ENCODE measurements at places on chromosomes 6 and 20.

DNA sequence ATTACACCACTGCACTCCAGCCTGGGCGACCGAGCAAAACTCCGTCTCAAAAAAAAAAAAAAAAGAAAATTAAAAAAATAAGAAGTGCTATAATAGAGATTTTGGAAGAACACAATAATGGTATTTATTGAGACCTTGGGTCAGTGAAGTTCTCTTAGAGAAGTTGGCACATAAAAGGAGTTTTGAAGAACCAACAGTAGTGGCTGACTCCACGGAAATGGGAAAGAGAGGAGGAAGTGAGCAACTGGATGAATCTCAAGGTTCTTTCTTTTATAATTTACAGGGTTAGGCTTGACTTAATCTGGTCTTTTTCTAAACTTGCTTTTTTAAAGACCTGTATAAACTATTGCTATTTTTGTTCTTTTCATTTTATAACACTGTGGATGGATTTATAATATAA lies 52.8 kb downstream of the TOMM6 start:
- DNase-seq: no peak

- no peak for DNase-seq
Measured at GRCh38 chr6:108982154-108983113, 112.2 kb downstream of the SESN1 start.

GRCh38 chr6:2558098-2558680 lies 192.5 kb downstream of the MYLK4 start:
- no peak for DNase-seq

GRCh38 chr6:20692023-20692422 lies 157.8 kb downstream of the CDKAL1 start:
- DNase-seq: no peak

DNA sequence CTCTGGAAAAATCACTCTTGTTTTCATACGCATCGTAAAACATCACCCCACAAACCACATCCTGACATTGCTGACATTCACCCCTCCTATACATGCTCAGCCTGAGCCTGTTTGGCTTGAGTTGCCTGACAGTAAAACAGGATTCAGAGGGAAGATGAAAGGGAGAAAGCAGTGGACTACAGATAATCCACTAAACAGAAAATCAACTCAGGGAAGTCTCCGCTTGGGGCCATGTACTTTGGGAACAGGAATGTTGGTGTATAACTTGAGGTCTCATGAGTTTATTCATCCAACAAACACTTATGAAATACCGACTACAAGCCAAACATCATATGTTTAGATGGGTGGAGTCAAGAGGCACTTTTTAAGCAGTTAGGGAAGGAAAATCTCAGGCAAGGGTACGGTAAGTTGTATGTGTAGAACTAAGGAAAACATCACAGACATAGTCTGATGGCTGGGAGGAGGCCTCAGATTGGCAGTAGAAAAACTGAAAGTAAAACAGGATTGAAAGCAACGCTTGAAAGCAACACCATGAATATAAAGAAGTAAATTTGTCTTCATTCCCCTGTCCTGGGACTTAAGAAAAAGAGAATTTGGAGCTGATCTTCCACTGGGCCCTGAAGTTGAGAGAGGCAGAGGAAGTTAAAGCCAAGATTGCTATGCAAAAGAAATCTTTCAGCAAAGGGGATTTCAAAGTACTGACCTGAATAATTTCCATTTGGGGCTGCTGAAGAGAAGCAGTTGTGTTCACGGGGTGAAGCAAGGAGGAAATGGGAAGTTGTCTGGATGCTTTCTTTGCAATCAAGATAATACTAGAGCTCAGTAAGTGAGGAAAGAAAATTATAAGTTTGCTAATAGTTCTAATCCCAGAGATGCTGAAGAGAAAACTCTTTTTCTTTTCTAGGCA lies 28.8 kb downstream of the PDE7B start:
- peak; percentile 55 for DNase-seq

- no peak for DNase-seq
Measured at GRCh38 chr6:148495029-148495428, 152.4 kb downstream of the SASH1 start.

GRCh38 chr6:90008908-90009501 lies 114.7 kb downstream of the GJA10 start:
- no peak for DNase-seq

- no peak for DNase-seq
Measured at GRCh38 chr6:127868338-127868737, 32.5 kb downstream of the THEMIS start.

DNA sequence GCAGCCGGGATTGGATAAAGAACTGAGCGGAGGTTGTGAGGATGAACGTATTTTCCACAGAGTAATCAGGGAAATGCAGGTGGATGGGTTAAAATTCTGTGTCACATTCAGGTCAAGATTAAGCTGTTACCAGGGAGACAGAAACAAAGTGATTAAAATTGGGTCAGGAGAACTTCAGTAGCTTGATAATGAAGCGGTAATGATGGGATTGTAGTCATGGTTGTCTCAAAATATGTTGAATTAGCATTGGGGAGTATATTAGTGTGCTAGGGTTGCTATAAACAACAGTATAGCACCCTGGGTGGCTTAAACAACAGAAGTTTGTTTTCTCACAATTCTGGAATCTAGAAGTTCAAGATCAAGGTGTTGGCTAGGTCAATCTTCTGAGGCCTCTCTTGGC lies 155.5 kb downstream of the GJA1 start:
- DNase-seq: no peak

DNA sequence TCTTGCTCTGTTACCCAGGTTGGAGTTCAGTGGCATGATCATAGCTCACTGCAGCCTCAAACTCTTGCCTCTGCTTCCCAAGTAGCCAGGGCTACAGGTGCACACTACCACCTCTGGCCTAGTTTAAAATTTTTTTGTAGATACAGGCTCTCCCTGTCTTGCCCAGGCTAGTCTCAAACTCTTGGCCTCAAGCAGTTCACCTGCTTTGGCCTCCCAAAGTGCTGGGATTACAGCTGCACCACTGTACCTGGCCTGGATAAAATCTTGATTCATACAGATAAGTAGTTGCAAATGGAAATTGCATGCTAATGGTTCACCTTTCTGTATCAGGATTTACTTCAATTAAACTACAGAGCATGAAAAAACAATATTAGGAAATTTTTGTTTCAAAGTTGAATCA lies 4.2 kb downstream of the CD2AP start:
- no peak for DNase-seq

DNA sequence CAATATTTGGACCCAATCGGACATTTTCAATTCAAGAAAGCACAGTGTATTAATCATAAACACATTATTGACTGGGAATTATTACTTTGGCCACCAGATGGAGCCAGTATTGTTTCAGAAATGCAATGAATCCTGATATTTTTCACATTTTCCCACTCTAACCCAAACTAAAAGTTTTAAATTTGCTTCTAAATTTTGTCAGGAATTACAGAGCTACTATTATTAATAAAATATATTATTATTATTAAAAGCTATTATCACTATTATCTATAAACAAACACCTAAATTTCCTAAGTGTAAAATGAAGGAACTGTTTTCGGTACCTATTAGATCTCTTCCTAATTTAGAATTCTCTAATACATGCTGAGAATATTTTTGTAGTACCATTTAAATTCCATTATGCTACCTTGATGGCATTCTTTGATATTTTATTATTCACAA lies 245.3 kb downstream of the OGFRL1 start:
- DNase-seq: no peak

GRCh38 chr6:12014027-12014872 lies 2.1 kb downstream of the HIVEP1 start:
- no peak for DNase-seq

GRCh38 chr6:13427801-13428582 lies 59.4 kb downstream of the GFOD1 start:
- peak; percentile 66 for DNase-seq

- DNase-seq: no peak
Measured at GRCh38 chr6:95847061-95847460, 168.7 kb upstream of the FUT9 start.

- DNase-seq: no peak
Measured at GRCh38 chr20:426566-426965, 18.5 kb downstream of the RBCK1 start.

- no peak for DNase-seq
Measured at GRCh38 chr6:137099689-137100403, 55.1 kb upstream of the IL20RA start.

- no peak for DNase-seq
Measured at GRCh38 chr6:138044458-138044857, 62.8 kb downstream of the PERP start.

- no peak for DNase-seq
Measured at GRCh38 chr6:155980014-155980767, 524.6 kb upstream of the NOX3 start.

DNA sequence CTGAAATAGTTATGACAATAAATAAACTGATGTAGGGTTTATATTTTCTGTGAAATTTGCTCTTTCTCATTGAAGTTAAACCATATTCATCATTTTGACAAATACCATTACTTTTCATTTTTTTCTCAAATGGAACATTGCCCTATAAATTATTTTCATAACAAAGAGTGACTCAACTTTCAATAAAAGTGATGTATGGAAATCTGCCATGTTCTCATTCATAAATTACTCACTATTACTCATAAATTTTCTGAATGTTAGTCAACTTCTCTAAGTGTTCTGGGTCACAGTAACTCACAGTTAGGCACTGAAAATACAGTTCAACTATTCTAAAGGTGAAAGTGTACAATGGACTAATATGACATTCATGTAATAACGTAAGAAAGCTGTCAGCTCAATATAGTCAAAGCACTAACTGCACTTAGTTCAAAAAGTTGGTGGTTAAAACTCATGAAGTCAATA lies 19.0 kb upstream of the STX11 start:
- no peak for DNase-seq

DNA sequence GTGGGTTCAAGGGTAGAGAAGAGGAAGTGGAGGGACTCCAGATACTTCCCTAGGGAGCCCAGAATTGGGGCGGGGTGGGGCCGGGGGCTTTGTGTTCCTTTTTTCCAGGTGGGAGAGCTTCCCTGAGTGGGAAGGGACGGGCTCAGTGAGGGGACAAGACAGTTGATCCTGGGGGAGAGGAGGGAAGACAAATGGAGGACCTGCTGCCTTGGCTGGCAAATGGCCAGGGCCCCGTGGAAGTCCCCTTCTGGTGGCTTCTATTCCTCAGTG lies 2.6 kb downstream of the CTSZ start:
- DNase-seq: peak; percentile 25

DNA sequence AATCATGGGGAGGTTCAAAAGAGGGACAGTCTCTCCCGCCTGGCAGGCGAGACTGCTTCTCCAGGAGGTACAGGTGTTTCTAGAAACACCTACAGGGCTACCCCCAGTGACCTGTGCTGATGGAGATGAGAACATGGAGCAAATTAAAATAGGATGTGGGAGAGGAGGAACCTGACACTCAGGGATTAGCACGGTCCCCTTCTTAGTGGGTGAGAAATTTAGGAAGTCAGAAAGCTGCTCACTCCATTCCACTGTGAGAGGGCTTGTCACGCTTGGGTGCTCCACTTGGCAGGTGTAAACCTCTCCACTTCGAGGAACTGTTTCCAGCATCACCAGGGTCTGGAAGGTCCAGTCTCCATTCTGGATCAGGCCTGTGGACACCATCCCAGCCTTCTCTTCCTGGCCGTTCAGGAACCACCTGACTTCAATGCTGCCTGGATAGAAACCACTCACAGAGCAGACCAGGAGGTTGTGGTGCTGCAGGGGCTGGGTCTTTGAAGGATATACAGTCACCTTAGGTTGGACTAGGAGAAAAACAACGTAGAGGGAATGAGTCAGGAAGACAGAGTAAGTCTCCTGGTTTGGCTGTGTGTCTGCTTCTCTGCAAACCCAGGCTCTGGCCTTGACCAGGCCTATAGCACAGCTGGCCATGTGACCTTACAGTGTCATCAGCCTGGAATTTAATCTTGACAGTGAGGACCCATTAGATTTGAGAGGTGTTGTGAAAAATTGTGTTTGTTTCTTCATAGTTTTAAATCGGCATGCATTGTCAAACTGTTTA lies 8.1 kb downstream of the HLA-DRB1 start:
- no peak for DNase-seq

- DNase-seq: no peak
Measured at GRCh38 chr6:167578371-167578901, 248.3 kb upstream of the AFDN start.

GRCh38 chr6:25404693-25405169 lies 125.6 kb downstream of the CARMIL1 start:
- DNase-seq: peak; percentile 17

DNA sequence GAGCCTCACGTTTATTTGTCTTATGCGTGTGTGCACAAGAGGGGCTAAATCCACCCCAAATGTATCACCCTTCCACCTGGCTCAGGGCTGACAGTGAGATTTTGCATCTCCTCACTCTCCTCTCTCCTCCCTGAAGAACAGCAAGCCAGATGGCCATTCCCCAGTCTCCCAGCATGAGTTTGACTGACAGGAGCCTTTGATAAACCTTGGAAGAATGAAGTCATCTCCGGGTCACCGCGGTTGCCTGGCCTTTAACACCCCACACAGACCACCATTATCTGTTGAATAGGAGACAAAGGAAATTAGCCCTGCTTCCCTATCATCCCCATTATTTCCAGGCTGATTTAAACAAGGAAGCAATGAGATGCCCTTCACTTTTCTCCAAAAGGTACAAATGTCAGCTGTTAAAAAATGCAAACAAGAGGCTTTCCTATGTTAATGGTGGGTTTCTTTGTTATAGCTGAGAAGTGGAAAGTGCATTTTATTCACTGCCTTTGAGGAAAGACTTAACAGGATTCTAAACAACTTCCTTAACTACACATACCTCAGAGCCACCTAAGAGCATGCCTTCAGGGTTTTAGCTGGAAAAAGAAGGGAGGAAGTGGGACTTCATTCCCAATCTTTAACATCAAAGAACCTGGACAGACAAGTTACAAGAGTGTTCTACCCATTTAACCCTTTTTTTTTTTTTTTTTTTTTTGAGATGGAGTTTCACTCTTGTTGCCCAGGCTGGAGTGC lies 524.8 kb upstream of the ID4 start:
- no peak for DNase-seq

DNA sequence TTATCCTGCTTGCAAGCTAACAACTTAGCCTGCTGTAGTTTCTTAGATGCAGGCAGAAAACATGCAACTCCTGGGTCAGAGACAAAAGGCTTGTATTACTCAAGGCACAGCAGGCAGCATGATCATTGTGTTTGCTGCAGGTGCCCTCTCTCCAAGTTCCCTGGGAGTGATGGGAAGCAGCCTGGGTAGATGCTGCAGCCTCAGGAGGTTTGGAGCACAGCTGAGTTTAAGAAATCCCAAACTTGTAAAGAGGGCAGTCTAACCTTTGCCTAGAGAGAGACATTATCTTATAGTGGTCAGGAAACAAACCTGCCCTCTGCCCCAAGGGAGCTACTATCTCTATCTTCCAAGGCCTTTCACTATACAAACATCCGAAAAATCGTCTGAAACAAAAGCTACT lies 61.1 kb downstream of the PFDN4 start:
- no peak for DNase-seq

- DNase-seq: no peak
Measured at GRCh38 chr6:126198631-126199030, 141.3 kb upstream of the CENPW start.

GRCh38 chr6:108497883-108498282 lies 62.8 kb upstream of the FOXO3 start:
- DNase-seq: no peak

GRCh38 chr6:10901770-10902169 lies 14.9 kb downstream of the SYCP2L start:
- no peak for DNase-seq

GRCh38 chr20:63469019-63469712 lies 3.3 kb downstream of the KCNQ2 start:
- DNase-seq: no peak

- no peak for DNase-seq
Measured at GRCh38 chr20:31452575-31452974, 12.1 kb downstream of the DEFB123 start.

All from activated gamma-delta T cell treated with Interleukin-2 at 50 U/mL for 16 hours (primary cell).